Activated T-cell treated with anti-CD3 and anti-CD28 coated beads, Interleukin-2, amount 50 U/mL, for 72 hours (primary cell): ENCODE measurements at places on chromosomes 7 and 10.

DNA sequence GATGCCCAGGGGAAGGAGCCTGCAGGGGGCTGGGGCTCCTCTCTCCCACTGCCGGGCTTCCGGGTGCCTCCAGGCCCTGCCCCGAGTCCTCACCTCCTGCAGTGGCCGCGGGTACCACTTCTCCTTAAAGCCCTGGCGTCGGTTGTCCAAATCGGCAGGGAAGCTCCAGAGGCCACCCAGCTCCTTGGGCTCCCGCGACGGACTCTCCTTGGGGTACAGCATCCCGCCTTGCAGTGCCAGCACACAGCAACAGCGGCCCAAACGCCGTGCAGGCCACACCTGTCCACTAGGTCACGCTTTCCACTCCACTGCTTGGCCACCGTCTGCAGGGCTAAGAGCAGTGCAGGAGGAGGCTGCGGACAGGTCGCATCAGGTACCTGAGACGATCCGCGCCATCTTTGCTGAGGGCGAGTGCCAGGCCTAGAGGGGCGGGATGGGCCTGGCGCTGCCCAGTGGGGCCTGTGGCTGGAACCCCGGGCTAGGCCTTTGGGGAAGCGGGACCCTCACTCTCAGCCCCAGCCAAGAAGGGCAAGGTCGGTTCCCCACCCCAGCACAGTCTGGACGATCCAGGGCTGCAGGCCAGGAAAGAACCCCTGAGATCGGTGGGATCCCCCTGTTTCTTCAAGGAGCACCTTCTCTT, 47.7 kb upstream of the ZNF479 start:
- no peak for DNase-seq

GRCh38 chr10:77505431-77506334, 131.9 kb downstream of the KCNMA1 start:
- DNase-seq = no peak

- peak; percentile 85 for DNase-seq
Observed at GRCh38 chr10:12264204-12264940, 68.4 kb downstream of the CDC123 start.

GRCh38 chr7:64667311-64667710, 1.4 kb downstream of the ZNF107 start:
- DNase-seq = no peak

DNA sequence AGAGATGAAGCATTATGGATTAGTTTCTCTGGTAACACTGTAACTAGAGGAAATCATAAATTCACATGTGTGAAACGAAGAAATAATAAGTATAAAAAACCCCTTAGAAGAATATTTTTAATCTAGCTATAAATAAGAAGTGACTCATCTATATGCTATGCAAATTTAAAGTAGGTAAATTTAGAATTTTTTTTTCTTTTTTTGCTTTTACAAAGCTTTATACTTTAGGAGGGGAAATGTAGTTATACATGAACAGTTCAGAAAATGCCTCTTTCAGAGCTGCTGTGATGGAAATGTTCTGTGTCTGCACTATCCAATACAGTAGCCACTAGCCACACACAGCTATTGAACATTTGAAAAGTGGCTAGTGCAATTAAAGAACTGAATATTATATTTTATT, 87.3 kb downstream of the REEP3 start:
- no peak for DNase-seq
